ENCODE measurements at places on chromosomes 1 and 21.

- no peak for DNase-seq
Observed at GRCh38 chr1:1171161-1171545, 2.5 kb upstream of the TTLL10 start.

DNA sequence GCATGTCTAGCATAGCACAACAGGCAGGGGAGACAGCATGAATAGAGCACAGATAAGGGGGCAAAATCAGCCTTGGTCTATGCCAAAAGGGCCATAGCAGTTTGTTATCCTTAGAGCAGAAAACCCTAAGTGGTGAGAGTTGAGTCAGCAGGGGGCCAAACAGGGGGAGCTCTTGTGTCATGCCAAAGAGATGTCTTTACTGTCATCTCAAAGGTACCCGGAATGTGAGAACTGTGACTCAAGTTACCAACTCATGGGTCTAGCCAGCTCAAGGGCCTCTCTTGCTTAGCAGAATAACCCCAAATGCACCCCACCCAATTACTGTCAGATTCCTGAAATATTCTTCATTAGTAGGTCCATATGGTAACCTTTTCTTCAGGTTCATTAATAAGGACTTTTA is 45.9 kb upstream of the NRDC start:
- DNase-seq = no peak

DNA sequence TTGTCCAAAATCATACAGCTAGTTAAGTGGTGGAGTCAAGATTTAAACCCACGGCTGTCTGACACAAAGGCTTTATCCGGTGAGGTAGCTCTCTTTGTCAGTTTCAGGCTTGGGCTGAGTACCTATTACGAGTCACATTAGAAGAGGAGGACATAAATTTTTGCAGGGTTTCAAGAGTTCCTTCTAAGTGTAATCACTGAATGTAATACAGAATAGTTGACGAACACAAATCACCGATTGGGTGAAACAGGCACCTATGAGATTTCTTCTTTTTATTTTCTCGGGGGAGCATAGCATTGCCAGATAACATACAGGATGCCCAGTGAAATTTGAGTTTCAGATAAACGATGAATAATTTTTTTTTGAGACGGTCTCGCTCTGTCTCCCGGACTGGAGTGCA is 847 bp downstream of the PSMD4 start:
- DNase-seq = no peak

- no peak for DNase-seq
Observed at GRCh38 chr1:58804853-58805565, 21.2 kb upstream of the JUN start.

- no peak for DNase-seq
Observed at GRCh38 chr1:194056169-194056568, 869.8 kb upstream of the B3GALT2 start.

DNA sequence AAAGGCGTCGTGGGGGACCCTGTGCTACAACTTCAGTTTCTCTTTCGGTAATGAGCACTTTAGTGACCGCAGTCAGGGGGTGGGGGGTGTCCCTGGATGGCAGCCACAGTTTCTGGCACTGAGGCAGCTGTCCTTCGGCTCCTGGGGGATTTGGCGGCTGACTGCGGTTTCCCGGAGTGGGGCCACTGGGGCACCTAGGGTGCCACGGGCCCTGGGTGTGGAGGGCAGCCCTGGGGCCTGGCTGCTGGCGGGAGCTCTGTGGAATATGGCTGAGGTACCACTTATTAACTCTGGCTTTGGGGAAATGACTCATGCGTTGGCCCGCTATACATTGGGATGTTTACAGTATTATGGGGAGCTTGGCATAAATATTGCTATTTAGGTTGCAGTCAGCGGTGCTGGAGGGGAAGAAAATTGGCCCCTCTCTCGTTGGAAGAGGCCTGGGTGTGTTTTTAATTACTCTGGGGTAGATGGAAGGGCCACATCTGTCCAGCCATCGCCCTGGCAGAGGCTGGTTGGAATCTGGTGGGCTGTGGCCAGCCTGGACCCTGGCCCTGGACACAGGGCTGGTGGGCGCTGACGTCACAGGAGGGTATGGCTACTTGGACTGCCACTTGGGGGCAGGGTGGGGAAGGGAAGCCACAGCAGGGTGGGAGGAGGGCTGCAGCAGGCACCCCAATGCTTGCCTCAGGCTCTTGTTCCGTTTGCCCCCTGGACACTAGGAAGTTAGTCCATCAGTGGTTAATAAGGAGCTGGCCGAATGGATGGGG is 2.0 kb downstream of the EPHB2 start:
- no peak for DNase-seq

- DNase-seq = no peak
Observed at GRCh38 chr1:81760477-81761097, 40.1 kb upstream of the ADGRL2 start.

DNA sequence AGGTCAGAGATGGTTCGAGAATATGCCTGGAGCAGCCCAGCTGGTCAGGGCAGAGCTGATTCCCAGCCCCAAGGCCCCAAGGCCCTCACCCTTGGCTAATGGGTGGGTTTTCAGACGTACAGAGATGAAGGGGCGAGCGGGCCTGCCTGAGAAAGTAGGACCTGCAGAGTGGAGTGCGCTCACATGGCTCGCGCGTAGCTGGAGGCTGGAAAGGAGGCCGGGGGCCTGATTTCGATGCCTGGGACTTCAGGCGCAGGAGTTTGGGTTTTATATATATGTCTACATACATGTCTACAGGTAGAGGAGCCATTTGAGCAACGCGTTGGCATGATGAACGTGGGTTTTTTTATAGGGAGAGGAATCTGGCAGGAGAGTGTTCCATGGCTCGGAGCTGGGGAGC is 8.9 kb downstream of the COQ8A start:
- no peak for DNase-seq

DNA sequence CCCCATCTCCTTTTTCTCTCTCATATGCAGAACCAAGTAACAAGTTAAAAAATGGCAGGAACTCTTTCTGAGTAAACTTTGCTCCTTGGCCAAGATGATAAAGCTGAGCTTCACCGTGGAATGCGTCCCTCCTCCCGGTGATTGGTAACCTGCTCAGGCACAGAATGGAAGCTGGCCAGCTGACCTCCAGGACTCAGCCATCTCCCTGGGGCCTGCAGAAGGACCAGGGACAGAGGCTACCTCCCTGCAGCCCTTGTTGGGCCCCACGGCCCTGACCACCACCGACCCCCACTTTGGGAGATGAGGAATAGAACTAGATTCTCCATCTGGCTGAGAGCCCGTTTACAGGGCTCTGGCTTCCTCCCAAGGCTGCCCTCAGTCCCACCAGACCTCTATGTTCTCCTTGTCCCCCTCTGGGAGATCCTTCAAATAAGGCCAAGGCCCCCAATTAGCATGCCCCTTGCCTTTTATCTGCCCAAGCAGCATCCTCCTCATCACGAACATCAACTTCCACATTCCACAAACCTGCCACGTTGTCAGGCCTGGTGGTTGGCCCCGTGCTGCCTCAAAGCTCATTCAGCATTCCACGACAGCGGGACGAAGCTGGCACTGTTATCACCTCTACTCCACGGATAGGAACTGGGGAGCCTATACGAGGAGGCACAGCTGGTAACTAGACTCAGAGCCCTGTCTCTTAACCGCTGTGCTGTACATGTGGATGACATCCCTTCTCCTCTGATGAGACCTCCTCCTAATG is 74.2 kb downstream of the CD34 start:
- no peak for DNase-seq
